Fibroblast of villous mesenchyme (primary cell): ENCODE measurements at places on chromosomes 1 and 21. TPM values are rescaled to one million over a fixed set of nuclear protein-coding genes. Genes with fewer than 3 reads are reported as not detected.

CFHR2 gene
- not detected in 2 replicates for total RNA-seq

BTBD19 gene
- total RNA-seq, result 11.6 and 13.0 TPM in 2 replicates

SH3D21 gene
- total RNA-seq, result 3.9 and 5.8 TPM in 2 replicates

ASCL5 gene
- total RNA-seq, result not detected in 2 replicates

ELAVL4 gene
- total RNA-seq, result not detected in 2 replicates

CD84 gene
- total RNA-seq, result not detected in 2 replicates

PGLYRP4 gene
- not detected in 2 replicates for total RNA-seq

WDR64 gene
- total RNA-seq, result not detected in 2 replicates

CELA2B gene
- total RNA-seq, result under 0.01 TPM in 1 of 2 replicates, not detected in the other

TRABD2B gene
- total RNA-seq, result not detected in 2 replicates

PEAR1 gene
- 11.3 and 12.1 TPM in 2 replicates for total RNA-seq

CRNN gene
- total RNA-seq, result not detected in 2 replicates

EPS15 gene
- 47.4 and 58.7 TPM in 2 replicates for total RNA-seq

PMVK gene
- total RNA-seq, result 6.4 and 8.2 TPM in 2 replicates

SELE gene
- total RNA-seq, result not detected in 2 replicates

TFF2 gene
- not detected in 2 replicates for total RNA-seq

CSF3R gene
- 0.32 TPM in 1 of 2 replicates, not detected in the other for total RNA-seq

RNF186 gene
- not detected in 2 replicates for total RNA-seq

LRRC3 gene
- under 0.01 and 0.64 TPM in 2 replicates for total RNA-seq

GBP3 gene
- total RNA-seq, result 24.8 and 41.0 TPM in 2 replicates

GCSAML gene
- not detected in 2 replicates for total RNA-seq

REN gene
- total RNA-seq, result 4.3 and 8.7 TPM in 2 replicates

NEK7 gene
- total RNA-seq, result 183 and 366 TPM in 2 replicates

ERO1B gene
- 1.9 and 5.2 TPM in 2 replicates for total RNA-seq

UMODL1 gene
- under 0.01 TPM in 1 of 2 replicates, not detected in the other for total RNA-seq
